ENCODE measurements at places on chromosomes 5 and 9.

DNA sequence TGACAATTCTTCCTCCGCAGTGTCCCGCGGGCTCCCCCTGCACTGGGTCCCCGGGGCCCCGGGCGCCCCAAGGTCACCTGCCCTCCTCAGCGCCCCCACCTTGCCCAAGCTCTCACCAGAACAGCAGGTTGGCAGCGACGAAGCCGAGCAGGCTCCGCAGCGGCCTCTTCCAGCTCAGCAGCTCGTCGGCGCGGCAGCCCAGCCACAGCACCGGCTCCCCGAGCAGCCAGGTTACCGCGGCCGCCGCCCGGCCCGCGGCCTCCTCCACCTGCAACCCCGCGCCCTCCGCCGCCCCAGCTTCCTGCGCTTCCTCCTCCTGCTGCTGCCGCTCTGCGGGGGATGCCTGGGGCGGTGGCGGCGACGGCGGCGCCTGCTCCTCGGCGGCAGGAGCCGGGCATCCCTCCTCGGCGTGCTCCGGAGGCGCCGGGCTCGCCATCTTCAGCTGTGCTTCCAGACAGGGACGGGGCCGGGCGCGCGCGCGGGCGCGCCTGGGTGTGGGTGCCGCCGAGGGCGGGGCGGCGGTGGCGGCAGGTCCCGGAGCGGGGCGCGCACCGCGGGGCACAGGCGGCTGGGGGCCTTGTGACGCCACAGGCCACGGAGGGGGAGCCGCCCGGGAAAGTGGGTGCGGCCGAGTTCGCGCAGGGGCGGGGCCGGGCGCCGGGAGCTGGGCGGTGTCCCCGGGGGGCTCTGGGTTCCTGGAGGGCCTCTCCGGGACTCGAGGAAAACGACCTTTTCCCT, at the start of gene RETREG1:
Gene RETREG1, minus strand, starts transcription at position 462 of the 738 bp plus-strand sequence. Its CDS starts 26 bp downstream, at position 436.
- DNase-seq: no peak

GRCh38 chr5:6758706-6759105, 45.5 kb downstream of the TENT4A start:
- DNase-seq: no peak

DNA sequence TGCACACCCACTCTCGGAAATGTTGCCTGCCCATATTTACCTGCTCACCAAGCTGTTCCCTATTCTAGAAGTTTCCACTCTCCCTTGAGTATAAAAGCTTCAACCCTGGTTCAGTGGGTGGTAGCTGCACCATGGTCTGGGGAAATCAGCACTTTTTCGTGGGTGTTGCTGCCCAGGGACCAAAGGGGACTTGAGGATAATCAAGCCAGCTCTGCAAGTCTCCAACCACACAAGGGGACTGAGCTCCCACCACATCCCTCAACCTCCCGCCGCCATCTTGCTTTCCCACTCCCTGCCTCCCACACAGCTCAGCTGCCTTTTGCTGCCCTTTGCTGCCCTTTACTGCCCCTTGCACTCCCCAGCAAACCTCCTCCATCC, 210.0 kb downstream of the AUH start:
- DNase-seq: no peak

DNA sequence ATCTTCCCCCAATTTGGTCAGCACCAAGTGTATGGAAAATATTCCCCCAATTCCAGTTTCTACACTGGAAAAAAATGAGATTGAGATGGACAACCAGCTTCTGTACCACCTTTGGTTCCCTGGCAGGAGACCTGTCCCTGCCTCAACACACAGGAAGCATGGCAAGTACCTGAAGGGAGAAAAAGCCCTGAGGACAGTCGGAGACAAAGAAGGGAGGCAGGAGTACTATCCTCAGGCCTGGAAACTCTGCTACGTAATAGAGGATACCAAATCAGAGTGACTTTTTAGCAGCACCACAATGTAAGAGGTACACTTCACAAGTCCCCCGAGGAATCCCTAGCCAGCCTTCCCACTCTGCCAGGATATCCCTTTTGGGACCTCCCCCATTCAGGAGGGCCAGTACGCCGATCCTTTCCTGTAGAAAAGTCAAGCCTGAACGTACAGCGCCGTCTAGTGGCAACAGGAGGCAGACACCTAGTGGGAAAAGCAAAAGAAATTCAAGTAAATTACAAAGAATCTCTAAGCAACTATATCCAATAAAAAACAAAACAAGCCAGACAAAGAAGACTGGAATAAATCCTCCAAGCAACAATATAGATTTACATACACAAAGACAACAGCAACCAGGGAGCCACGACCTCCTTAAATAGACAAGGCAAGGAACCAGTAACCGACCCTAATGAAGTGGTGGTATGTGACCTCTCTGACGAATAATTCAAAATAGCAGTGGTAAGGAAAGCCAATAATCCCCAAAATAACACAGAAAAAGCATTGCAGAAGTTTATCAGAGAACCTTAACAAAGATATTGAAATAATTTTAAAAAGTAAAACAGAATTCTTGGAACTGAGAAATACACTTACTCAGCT, 63.3 kb upstream of the SLCO6A1 start:
- DNase-seq: no peak

DNA sequence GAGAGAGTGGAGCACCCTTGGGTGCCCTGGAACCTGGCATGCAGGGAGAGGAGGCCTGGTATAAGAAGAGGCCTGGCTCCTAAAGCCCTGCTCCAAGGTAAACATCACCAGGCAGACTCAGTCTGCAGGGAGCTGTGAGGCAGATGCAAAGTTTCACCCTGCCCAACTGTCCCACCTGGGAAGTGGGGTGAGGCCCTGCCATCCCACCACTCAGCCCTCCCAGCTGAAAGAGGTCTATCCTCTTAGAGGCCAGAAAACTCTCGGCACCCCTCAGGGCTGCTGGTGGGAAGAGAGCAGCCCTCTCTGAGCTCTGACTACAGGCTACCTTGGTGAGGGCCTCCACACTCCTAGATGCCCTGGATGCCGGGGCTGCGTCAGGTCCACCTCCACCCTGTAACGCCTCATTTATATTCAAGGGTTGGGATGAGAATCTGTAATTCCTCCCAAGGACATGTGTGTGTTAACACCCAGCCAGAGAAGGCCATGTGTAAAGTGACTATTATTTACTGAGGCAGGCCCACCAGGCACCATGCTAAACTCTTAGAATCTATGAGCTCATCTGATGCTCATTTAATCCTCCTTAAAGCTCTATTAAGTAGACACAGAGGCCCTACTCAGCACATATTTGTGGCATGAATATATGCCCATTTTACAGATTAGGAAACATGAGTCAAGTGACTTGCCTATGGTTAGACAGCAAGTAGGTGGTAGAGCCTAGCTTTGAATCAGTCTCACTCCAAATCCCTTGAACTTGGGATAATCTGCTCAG, 205.9 kb downstream of the FSTL4 start:
- DNase-seq: no peak

- DNase-seq: no peak
These were observed 27.9 kb downstream of the FBXW11 start for GRCh38 chr5:171978519-171978918.

DNA sequence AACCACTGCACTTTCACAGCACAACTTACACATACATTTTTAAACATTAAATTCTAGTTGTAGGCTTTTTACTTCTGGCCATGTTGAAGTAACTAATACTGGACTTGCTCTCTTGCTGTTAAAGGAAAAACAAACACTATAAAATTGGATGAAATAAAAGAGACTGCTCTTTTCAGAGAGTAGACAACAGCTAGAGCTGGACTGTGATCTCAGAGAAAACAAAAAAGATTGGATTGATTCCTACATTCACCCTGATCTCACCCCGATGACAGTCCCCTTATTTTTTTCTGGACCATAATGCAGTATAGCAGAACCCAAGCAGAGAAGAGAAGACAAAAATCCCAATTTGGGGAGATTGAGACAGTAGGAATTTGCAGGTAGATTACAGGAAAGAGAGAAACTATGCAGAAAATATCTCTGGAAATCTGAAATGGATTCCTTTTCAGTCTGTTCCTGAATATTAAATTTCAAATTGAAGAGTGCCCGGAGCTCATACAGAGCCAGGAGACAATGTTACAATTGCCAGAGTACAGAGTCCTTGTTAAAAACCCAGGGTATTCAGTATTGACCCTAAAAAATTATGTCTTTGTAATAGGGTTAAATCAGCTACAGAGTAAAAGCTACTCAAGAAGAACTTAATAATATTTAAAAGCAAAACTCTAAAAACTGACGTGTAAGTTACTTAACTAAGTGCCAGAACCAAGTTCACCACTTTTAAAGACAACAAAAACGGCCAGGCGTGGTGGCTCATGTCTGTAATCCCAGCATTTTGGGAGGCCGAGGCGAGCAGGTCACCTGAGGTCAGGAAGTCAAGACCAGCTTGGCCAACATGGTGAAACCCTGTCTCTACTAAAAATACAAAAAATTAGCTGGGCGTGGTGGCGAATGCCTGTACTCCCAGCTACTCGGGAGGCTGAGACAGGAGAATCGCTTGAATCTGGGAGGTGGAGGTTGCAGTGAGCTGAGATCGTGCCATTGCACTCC, 208.6 kb downstream of the MPDZ start:
- no peak for DNase-seq

DNA sequence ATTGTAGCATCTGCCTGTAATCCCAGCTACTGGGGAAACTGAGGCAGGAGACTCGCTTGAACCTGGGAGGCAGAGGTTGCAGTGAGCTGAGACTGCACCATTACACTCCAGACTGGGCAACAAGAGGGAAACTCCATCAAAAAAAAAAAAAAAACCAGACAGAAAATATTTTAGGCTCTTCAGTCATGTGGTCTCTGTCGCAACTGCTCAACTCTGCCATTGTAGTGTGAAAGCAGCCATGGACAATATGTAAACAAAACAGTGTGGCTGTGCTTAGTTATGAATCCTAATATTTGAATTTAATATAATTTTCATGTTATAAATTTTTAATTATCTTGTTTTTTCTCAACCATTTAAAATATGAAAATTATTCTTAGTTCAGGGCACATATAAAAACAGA, 38.4 kb downstream of the ZFAND5 start:
- no peak for DNase-seq

- DNase-seq: no peak
These were observed 110.1 kb downstream of the MVB12B start for GRCh38 chr9:126436545-126437267.

DNA sequence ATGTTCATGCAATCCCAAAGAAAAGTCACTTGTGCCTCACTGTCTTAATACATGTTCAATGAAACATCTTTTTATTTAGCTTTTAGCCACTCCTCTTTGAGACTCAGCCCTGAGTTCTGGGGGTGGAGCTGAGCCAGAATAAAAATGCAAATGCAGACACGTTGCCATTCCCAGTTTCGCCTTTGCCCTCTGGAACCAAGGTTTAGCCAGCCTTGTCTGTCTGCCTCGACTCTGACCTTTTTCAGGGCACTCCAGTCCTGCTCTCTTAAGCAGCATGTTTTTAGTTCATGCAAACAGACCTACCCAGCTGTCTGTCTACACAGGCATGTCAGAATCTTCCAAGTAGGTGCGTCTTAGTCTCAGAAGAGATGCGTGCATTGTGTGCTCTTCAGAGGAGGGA, 82.2 kb upstream of the RANBP3L start:
- DNase-seq: no peak

DNA sequence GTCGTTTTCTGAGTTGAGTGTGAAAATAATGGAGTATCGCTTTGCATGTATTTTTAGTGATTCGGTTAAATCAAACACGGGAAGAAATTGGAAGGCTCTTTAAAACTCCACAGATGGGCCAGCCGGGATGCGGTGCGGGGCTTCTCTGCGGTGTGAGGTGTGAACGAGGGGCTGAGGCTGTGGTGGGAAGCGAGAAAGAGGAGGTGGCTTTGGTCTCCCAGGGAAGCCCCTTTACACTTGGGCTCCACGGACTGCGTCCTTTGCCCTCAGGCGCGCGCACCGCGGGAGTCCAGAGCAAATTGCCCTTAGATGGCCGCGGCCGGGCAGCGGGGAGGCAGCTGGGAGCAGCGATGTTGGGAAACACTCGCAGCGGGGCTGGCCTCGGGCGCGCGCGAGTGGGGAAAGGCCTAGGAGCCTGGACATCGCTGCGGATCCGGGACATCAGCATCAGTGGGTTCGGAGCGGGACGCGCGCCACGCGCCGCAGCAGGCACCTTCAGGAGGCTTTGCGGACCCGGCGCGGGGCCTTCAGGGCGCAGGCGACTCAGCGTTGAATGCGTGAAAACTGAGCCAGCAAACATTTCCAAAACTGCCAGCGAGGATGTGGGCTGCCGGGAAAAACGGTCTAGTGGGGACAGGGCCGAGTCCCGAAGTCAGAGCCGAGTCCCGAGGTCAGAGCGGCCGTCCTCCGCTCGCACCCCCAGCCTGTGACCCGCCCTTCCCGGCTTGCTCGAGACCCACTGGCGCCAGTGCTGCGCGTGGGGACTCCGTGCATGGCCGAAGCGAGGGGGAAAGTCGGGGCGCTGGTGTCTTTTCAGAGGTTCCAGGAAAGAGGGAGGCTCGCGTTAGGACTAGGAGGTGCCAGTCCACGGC, 6.5 kb downstream of the IRX1 start:
- DNase-seq: no peak

- no peak for DNase-seq
These were observed 429.0 kb upstream of the ZNF608 start for GRCh38 chr5:125175348-125176004.

DNA sequence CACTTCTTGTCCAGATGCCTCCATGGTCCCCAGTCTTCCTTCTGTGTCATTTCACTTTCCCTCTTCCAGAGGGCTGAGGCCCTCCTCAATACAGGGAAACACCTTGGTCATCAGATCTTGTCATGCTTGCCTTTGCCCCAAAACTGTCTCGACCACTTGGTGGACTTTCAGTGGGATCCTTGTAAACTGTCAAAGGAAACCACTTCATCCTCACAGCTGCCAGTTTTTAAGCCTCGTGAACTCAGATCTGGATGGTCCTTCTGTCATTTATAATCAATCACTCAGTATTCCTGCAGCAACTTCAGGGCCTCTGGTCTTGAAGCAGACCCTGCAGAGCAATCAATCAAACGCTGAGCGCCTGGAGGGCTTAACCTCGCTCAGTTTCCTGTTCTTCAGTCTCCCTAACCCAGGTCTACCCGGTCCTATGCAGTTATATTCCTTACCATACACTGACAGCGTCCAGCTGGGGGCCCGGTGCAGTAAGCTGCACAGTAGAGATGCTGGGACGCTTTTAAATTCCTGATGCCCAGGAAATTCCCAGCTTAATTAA, 74.6 kb downstream of the GOLPH3 start:
- DNase-seq: no peak

DNA sequence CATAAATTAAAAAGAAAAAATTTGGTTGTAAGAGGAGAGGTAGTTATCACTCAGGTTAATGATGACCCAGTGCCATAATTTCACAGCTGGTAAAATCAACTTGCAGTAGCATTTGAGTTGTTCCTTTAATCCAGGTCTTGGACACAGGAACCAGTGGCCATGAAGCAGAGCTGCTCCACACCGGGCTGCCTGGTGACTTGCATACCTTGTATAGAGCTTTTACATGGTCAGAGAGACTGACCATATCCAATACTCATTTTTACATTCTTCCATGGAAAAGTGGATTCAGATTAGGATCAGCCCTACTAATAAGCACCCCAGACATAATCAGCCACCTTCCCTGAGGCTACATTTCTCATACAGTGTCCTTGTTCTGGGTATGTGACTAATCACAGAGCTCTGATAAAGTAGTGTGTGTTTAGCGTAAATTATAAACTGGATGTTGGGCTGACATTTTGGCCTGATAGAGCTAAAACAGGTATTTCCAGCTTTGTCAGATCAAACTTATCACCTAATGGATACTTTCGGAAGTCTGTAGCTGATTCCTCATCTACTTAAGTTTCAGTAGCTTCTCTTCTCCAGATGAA, 77.0 kb upstream of the ZSWIM6 start:
- DNase-seq: no peak

GRCh38 chr5:55917402-55918086, 66.4 kb downstream of the IL31RA start:
- DNase-seq: no peak
